ENCODE measurements at places on chromosomes 2 and 18. TPM values are rescaled to one million over a fixed set of nuclear protein-coding genes. Genes with fewer than 3 reads are reported as not detected.

DNA sequence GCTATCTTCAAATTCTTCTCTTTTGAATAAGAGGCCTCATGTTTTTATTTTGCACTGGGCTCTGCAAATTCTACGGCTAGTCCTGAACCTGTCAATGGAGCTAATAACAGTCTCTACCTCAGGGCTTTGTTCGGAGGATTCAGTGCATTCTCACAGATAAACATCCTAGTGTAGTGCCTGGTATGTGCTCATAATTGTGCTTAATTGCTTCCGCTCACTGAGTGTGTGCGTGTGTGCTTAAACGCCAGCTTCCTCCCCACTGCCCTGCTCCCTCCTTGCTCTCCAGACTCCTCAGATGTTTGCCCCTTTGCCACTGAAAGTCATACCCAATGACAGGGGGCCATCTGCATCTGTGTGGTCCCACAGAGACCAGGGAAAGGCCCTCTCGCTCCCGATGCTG is 6.7 kb downstream of the GYPC start:
- DNase-seq: no peak

DNA sequence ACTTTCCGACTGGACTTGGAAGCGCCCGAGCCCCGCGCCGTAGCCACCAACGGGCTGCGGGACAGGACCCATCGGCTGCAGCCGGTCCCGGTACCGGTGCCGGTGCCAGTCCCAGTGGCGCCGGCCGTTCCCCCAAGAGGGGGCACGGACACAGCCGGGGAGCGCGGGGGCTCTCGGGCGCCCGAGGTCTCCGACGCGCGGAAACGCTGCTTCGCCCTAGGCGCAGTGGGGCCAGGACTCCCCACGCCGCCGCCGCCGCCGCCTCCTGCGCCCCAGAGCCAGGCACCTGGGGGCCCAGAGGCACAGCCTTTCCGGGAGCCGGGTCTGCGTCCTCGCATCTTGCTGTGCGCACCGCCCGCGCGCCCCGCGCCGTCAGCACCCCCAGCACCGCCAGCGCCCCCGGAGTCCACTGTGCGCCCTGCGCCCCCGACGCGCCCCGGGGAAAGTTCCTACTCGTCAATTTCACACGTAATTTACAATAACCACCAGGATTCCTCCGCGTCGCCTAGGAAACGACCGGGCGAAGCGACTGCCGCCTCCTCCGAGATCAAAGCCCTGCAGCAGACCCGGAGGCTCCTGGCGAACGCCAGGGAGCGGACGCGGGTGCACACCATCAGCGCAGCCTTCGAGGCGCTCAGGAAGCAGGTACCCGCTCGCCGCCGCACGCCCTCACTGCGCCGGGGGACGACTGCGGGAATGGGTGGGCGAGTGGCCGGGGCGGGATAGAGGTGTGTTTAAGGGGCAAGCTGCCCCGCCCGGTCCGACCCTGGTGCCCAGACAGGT is 713 bp downstream of the ATOH8 start:
- DNase-seq: peak; percentile 58

DNA sequence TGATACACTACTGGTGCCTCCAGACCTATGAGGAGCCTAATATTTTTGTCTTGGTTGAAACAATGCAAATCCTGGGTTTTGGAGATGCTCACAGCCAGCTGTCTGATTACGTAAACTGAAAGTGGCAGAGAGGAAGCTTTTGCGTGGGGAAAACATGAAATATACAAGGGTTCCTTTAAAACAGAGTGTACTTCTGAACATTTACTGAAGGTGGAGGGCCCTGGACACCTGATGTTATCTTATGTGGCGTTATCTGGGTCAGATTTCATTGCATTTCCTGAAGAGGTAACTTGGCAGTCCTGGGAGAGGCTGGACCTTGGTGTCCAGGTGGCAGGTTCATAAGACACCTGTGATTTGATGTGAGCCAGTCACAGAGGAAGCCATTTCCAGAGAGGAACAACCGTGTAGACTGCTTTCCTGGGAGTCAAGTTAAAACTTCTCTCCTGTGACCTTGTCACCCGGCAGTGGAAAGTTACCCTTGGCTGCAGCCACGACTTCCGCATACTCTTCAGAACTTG is 105.0 kb downstream of the NEDD4L start:
- no peak for DNase-seq

DNA sequence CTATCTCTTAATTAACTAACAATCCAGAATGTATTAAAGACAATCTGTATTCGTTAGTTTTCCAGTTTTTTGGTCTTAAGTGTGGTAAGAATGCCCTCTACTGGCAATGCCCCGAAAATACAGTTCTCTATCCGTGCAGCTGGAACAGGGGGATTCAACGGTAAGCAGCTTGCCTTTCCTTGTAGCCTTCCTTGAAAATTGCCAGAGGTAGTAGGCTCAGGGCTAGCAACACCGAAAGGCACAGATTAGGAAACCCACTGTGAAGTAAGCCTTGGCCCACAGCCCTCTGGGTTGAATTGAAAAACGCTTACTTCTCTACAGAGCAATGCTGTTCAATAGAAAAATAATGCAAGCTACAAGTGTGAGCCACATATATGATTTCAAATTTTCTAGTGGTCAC is 17.1 kb upstream of the VPS4B start:
- DNase-seq: peak; percentile 45

- DNase-seq: no peak
These were observed 110.1 kb downstream of the RGPD3 start for GRCh38 chr2:106358081-106358480.

GRCh38 chr2:219369447-219369861 is 18.3 kb downstream of the DNPEP start:
- DNase-seq: no peak

DNA sequence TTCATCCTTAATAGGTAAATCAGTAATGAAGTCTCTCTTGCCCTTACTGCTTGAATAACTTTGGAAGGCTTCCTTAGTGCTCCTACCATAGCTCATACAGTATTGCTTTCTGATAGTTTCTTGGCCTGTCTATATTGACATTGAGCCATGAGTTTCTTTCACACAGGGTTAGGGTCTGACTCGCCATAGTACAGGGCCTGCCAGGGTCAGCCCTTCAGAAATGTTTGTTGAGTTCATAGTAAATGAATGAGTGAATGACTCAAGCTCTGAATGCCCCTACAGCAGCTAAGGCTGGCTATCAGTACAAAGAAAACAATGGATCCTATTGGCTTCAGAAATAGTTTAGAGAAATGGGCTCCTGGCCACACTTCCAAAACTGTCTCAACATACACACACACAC is 65.0 kb upstream of the LRATD1 start:
- DNase-seq: no peak

- no peak for DNase-seq
These were observed 443.8 kb upstream of the POU3F3 start for GRCh38 chr2:104410136-104410535.

DNA sequence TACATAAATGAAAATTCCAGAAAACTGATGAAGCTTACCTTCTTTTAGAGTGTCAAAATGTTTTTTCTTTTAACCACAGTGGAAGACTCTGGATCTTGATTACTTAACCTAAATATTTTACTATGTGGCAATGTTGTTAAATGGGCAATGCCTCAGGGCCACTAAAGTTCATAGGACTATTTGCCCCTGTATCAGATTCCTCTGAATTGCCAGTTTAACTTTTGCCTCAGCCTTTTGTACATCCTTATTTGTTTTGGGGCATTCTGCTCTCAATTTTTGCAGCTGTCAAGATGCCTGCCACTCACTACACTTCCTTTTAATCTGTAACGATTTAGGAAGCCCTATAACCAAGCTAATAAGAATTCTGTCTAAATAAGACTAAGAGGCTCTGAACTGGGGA is 31.7 kb upstream of the SERTAD2 start:
- DNase-seq: no peak

DNA sequence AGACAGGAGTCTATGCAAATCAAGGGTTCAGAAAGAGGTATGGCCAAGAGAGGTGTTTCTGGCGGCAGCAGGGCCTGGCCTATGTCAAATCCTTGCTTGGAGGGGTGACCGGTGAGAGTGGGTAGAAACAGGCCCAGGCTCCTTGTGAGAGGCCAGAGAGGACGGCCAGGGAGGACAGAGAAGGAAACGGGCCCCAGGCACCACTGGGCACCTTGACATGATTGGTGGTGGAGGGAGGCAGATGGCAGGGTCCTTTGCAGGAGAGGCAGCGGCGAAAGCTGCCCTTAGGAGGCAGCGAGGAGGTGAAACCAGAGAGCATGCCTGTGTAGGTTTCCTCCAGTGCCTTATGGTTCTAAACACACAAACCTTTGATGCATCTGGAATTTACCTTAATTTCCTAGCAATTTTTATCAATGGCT is 6.2 kb downstream of the RAMP1 start:
- peak; percentile 52 for DNase-seq

GRCh38 chr2:182522405-182522896 is 95.6 kb upstream of the PDE1A start:
- DNase-seq: no peak

GRCh38 chr2:207875473-207876212 is 105.9 kb upstream of the FZD5 start:
- no peak for DNase-seq

DNA sequence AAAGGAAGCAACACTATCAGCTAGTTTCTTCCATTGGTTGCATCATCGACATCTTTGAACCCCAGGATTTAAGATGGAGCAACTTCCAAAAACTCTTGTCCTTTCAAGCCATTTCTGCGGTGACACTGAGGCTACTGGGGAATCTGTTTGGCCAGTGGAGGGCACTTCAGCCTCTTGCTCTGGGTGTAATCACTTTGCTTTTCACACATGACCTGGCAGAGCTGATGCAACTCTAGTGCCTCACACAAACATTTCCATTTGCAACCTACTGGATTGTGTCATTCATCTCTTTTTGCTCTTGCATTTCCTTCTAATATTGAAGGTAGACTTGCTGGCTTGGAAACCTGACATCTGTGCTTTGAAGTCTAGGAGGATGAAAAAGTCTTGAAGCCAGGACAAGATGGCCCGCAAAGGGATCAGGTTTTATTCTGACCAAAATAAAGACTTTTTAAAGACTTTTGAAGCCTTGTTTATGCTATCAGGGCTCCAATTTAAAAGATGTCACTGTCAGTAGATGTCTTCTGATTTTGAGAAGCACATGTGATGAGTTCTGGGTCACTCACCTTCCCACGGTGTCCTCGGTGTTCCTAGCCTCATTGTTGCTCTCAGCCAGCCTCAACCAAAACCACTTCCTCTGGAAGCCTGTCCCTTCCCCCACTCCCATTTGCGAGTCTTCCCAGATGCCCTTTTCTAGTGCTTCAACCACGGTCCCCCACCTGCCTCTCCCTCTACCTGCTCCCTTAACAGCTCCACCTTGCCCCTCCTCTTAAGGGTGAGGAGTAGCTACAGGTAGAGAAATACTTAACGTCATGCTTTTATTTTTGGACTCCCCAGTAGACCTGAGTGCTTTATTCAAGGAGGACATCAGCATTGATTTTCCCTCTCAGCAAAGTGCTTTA is 69.7 kb upstream of the KCNE4 start:
- DNase-seq: peak; percentile 56

- no peak for DNase-seq
These were observed 92.2 kb upstream of the MBOAT2 start for GRCh38 chr2:9095690-9096089.

DNA sequence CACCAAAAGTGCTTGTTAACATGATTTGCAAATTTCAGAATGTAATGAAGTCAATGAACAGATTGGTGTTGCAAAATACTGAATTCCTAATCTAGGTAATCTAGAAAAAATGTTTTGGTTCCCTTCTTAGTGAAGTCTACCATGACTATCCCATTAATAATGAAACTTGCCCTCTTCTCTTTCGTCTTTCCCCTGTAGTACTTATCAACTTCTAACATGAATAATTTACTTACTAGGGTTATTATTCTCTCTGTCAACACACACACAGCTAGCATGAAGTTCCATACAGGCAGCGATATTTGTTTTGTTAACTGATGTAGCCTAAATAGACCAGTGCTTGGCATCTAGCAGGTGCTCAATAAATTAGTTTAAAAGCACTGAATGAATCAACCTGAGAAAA is 160.2 kb downstream of the NCK2 start:
- DNase-seq: no peak

DNA sequence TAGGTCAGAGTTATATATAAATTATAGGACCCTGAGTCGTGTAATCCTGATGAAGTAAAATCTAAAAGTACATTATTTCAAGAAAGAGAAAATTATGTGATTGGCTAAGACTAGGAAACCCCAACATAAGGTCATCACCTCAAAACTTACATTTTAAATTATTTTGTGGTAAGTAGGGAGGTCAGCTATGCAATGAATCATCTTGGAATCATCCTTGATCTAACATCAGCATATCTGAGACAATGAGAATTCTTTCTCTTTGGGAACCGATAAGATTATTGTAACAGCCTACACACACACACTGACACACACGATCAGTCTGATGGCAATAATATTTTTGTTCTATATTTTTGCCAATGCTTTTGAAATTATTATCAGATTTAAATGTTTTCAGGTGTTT is 904.8 kb upstream of the CHAC2 start:
- DNase-seq: no peak

DNA sequence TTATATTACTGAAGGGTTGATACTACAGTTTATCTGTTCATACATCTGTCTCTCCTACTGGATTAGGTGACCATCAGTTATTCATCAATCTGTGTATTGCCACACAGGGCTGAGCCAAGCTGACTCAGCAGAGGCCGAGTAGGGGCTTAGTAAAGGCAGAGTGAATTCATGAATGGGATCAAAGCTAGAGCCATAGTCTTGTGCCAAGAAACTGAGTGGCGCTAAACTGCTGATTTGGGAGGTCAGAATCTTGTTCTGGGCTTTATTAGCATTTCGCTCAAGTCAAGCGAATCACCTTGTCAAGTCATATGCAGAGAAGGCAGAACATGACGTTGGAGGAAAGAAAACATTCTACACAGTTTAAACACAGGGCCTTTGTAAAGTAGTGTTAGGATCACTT is 34.1 kb downstream of the SOCS6 start:
- no peak for DNase-seq

GRCh38 chr2:71064754-71065621 is 3.5 kb upstream of the NAGK start:
- DNase-seq: no peak

DNA sequence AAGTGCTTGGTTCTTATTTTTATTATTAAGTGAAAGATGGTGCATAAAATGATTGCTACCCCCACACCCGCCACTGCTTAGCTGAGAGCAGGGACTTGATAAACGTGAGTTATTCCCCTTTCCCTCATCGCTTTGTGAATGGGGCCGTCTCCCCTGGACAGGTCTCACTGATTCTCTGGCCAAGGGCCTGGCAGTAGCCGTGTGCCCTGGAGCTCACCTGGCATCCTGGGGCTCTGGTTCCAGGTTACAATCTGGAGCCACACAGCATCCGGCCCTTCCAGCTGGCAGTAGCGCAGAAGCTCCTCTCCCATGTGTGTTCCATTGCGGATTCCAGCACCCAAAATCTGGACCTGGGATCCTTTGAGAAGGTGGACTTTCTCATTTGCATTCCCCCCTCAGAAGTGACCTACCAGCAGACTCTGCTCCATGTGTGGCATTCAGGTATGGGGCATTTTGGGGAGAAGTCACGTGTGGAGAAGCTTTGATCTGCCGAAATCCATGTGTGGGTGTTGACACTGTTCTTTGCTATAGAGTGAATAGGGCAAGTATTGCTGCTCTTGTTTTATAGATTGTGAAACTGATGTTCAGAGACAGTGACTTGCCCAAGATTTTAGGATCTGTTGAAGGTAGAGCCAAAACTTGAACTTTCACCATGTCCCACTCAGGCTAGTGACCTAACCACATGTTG is 63.8 kb downstream of the GREB1 start:
- DNase-seq: no peak

- no peak for DNase-seq
These were observed 3.5 kb upstream of the CYS1 start for GRCh38 chr2:10083692-10084211.

Gene MRPL44
- 46.7 TPM for total RNA-seq

Gene GIGYF2
- total RNA-seq: 44.4 TPM

Gene ERMN
- total RNA-seq: 0.29 TPM

Gene PFN4
- total RNA-seq: 4.7 TPM

Gene CFAP221
- 2.0 TPM for total RNA-seq

Gene TRAPPC12
- total RNA-seq: 53.0 TPM

Gene CCDC138
- 28.1 TPM for total RNA-seq
